ENCODE measurements at places on chromosomes 3 and 15.

DNA sequence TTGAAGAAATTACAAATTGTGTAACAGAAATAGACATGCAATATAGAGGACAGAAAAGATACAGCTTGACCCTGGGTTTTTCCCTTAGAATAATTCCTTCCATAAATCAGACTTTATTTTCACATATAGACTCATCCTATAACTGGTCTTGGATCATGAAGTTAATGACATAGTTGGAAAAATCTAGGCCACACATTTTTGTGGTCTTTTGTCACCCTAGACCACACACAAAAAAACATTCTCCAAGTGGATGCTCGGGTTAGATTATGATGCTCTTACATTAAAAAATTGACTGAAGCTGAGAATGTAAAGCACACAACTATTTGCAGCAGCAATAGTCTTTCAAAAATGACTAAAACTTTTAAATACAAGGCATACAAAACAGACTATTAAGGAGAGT lies 7.5 kb upstream of the PLA2G4D start:
- no peak for DNase-seq

- no peak for DNase-seq
Observed at GRCh38 chr3:32498992-32499391, 3.7 kb downstream of the CMTM6 start.

DNA sequence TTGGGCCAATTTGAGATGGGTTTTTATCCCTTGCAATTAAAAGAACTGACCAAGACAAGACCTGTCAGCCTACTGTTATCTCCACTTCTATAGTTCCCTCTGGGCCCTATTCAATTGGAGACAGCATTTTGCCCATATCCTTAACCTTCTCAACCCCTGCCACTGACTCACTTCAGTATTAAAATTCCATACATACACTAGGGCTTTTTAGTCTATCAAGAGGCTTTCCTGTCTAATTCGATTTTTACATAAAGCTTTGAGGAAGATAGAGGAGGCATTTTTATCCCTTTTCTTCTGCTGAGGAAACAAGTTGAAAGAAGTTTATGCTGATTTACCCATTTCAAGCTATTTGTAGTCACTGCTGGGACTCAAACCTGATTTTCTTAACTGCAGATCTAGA lies 51.1 kb downstream of the GTF2E1 start:
- DNase-seq = no peak

GRCh38 chr3:55661571-55661970 lies 174.5 kb upstream of the WNT5A start:
- DNase-seq = no peak

- DNase-seq = no peak
Observed at GRCh38 chr15:44427756-44428724, 611 bp downstream of the CTDSPL2 start.

DNA sequence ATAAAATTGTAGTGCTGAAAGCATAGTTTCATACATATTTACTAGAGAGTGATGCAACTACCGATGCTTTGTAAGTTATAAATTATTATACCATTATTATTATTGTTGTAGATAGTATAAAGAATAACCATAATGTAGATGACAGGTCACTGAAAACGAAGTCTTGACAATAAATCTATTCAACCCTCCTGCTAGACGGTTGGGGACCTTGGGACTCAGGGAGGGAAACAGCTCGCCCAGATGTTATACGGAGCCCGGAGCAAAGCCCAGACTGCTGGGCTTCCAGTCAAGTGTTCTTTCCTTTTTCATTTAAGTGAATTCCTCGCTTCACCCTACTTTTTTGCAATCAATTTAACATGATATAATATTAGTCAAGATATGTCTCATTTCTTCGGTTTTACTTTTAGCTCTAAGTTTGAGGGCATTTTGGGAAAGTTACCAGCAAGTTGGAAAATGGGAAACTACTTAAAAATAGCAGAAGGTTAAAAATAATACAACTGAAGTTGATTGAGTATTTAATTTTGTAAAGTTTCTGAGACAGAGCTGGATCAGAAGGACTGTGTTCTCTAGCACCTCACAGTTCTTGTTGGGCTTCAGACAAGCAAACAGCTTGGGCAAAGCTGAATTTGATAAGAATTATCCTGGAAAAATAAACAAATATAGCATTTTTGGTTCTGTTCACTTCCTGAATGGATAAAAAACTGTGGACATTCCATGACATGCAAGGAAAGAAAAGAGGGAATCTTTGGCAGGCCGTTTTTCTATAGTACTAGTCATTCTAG lies 173.4 kb upstream of the TP63 start:
- DNase-seq = no peak

DNA sequence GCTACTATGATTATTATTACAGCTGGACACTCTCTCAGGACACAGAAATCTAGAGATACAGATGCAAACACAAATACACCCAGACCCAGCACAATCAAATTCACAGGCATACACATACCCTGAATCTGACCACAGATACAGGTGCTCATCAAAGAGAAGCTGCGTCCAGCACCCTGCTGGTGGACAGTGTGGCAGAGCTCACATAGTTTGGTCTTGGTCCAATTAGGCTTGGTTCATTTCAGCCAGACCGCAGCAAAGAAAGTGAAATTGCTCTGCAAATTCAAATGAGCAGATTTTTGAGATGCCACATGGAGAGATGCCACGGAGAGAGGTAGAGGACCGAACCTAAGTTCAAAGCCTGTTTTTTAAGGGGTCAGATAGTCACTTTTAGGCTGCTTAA lies 55.6 kb downstream of the ANAPC13 start:
- no peak for DNase-seq

- DNase-seq = no peak
Observed at GRCh38 chr3:99639579-99639978, 1.2 kb downstream of the COL8A1 start.

DNA sequence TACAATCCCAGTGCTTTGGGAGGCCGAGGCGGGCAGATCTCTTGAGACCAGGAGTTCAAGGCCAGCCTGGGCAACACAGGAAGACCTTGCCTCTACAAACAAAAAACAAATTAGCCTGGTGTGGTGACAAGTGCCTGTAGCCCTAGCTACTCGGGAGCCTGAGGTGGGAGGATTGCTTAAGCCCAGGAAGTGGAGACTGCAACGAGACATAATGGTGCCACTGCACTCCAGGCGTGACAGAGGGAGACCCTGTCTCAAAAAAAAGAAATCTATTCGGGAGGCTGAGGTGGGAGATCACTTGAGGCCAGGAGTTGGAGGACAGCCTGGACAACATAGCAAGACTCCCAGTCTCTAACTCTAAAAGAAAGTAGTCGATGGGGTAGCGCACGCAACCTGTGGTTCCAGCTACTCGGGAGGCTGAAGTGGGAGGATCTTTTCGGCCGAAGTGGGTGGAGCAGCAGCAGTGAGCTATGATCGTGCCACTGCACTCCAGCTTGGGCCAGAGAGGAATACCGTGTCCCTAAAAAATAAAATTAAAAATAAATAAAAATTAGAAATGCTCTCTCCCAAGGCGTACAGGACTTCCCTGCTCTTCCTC lies 775 bp downstream of the C3orf33 start:
- no peak for DNase-seq

DNA sequence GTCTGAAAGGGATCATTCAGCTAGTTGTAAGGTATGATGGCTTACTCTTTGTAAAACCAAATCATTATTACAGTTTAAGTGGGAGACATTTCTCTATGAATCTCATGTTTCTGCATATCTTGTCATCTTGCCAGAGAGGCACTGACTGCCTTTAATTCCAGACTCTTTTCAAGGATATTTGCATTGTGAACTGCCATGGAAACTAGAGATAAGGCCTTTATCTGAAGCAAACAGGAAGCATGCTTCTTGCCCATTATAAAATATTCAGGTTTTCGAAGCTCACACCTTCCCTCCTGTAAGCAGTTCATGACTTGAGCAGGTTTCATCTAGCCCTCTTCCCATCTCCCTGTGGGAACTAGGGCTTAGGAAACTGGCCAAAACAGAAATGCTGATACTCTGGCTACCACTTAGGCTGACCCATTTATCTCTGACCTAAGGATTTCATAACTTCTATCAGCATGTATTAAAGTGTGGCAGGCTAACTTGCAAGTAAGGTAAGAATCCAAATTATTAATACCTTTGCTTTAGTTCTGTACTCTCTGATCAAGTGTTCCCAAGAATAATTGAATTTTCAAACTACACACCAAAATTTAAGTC lies 326.6 kb upstream of the ALCAM start:
- no peak for DNase-seq

- DNase-seq = no peak
Observed at GRCh38 chr3:52404391-52404790, 40.5 kb downstream of the SEMA3G start.

- DNase-seq = no peak
Observed at GRCh38 chr3:69419276-69419675, 33.4 kb upstream of the FRMD4B start.

GRCh38 chr3:69628951-69629350 lies 110.3 kb upstream of the MITF start:
- DNase-seq = no peak

- DNase-seq = no peak
Observed at GRCh38 chr3:49803465-49804140, 542 bp downstream of the INKA1 start.

DNA sequence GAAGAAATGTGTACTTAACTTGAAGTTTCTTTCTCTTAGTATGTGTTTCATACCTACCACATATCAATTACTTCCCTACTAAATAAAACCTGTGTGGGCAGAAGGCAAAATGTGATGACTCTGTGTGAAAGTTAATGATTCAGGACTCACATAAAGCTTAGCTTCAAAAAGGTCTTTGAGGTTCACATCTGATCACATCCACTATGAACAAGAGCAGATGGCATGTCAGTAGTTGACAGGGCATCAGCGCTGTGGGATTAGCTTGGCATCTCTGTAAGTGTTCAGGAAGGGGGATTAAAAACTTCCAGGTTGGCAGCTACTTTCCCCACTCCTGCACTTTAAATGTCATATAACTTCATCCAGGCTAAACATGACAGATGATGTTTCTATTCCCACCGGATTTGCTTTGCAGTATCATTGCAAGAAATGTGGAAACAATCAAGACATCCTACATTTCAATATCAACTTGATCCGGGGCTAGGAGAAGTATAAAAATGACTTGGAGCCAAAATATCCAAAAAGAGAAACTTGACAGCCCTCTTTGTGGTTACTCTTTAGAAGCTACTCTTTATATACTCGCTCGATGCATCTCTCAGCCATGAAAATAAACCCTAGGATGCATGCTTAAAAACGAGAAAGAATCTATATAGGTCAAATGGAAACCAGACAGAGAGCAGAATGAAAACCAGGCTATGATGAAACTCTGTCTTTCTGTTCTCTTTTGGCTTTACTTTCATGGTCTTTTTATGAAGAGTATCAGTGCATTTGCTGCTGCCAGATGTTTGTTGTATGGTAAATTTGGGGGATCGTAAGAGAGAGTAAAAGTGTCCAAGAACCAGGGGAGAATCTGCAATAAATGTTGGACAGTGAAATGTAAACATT lies 273.1 kb upstream of the ALCAM start:
- DNase-seq = no peak

DNA sequence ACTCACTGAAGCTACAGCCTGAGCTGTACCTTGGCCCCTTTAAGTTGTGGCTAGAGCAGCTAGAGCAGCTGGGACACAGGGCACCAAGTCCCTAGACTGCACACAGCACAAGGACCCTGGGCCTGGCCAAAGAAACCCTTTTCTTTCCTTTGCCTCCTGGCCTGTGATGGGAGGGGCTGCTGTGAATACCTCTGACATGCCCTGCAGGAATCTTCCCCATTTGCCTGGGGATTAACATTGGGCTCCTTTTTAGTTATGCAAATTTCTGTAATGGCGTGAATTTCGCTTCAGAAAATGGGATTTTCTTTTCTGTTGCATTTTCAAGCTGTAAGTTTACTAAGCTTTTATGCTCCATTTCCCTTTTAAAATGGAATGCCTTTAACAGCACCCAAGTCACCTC lies 611.2 kb upstream of the ARPP21 start:
- DNase-seq = no peak

GRCh38 chr3:123347205-123347604 lies 101.7 kb downstream of the ADCY5 start:
- DNase-seq = no peak

DNA sequence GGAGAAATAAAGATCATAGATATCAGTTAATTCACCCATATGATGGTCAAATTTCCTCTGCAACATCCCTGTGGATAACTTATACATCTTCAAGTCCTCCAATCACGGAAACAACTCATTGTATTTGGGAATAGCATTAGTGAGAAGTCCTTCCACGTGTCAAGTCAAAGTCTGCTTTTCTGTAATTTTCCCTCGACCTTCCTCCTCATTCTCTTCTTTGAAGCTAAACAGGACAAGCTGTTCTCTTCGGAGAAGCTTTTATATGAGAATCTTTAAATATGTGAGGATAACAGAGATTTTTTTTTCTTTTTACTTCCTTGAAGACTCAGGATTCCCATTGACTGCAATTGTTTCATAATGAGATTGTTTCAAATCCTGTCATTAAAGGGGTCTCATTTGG lies 230.4 kb downstream of the ZPLD1 start:
- DNase-seq = no peak

DNA sequence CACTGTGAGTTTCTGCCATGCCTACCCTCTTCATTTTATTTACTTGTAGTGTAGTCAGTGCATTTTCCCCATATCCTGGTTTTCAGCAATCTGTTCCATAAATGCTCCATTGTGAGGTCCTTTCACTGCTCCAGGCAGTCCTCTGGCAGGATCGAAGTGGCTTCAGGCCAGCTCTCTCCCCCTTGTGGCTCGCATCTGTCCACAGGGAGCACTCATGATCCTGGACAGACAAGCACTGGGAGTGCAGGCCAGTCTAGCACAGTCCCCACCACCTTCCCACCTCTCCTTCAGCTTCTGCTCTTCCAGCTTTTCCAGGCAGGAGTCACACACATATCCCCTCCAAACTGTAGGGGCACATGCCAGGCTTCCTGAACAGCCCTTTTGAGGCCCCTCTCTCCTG lies 173.6 kb downstream of the PPM1L start:
- no peak for DNase-seq

- DNase-seq = no peak
Observed at GRCh38 chr3:30548600-30548999, 57.8 kb upstream of the TGFBR2 start.

DNA sequence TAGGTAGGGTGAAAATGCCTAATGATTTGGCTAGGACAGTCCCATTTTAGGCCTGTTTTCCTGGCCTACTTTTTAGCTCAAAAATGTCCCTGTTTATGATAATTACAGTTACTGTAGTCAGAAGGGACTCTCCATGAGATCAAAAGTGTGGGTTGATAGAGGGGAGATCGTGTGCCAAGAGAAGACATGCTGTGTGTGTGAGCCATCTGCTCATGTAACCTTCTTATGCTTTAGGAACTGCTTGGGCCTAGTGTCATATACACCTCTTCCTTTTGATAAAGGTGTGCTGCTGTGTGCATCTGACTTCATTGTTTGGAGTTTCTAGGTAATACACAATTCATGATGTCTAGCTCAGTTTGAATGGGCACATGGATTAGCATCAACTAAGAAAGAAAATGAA lies 786.5 kb downstream of the PDCD6IP start:
- no peak for DNase-seq

DNA sequence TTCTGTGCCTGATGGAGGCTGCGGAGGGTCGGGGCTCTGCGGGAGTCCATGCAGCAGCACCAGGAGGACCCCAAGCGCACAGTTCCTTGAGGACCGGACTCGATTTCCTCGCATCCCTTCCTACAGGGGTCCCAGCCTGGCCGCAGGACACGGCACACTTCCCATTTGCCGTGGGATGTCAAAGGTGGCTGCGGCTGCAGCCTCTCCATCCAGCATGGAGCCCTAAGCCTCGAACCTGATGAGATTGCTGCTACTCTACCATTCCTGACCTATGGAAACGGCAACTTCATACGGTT lies 40.6 kb downstream of the RGMA start:
- DNase-seq = no peak
